ENCODE measurements at places on chromosomes 1 and 21. TPM values are rescaled to one million over a fixed set of nuclear protein-coding genes. Genes with fewer than 3 reads are reported as not detected.
A peak's percentile ranks its signal among the peaks of the same experiment; 100 is the strongest.

Gene OR13G1
- total RNA-seq: not detected

Gene FAM72B
- 32.1 TPM for total RNA-seq

Gene LAMC2
- not detected for total RNA-seq

Gene FCGR3A
- 0.36 TPM for total RNA-seq

Gene TDRD5
- total RNA-seq: not detected

Gene RIIAD1
- not detected for total RNA-seq

Gene PRAMEF6
- not detected for total RNA-seq

Gene KLF17
- not detected for total RNA-seq

DNA sequence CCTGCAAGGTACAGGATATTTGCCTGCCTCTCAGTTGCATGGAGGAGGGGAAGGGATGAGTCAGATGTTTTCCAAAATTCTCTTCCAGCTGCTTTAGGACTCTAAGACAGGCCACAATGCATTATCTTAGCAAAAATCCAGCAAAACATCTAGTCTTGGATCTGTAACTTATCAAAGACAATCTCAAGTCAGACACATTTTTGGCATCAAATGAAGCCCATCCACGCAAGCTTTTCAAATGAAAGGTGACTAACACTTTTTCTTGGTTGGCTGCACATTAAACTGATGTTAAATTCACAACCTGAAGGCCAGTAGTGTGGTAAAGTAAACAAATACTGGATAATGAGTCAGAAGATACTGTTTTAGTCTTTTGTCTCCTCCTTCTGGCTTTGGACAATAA lies 21.3 kb downstream of the FAM78B start:
- no peak overlapping the region for H3K27ac ChIP-seq
- peaks cover 2% of the 10 kb centered on the region for H3K27me3 ChIP-seq
- no peaks in the 10 kb centered on the region for H3K36me3 ChIP-seq
- no peak for DNase-seq

DNA sequence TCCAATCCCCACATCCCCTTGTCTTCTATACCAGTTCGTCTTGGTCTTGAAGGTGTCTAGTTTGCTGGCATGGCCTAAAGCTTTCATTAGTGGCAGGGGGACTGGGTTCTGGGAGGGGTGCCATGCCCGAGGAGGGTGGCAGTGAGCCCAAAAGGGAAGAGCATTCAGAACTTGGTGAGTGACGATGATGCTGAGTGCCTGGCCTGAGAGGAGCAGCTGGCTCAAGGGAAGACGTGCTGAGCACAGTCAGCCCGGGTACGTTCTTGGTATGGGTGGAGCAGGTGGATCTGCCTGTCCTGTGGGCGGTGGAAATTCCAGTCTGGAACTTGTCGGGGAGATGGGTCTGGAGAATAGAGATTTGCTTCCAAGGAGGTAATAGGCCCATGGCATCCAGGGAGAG lies 4.6 kb downstream of the FDPS start:
- no peak for DNase-seq
- no peak overlapping the region for H3K4me3 ChIP-seq
- H3K27ac ChIP-seq: no peak overlapping the region
- no peaks in the 10 kb centered on the region for H3K27me3 ChIP-seq
- H3K4me1 ChIP-seq: peaks cover 25% of the 10 kb centered on the region
- H3K36me3 ChIP-seq: peaks cover 59% of the 10 kb centered on the region

DNA sequence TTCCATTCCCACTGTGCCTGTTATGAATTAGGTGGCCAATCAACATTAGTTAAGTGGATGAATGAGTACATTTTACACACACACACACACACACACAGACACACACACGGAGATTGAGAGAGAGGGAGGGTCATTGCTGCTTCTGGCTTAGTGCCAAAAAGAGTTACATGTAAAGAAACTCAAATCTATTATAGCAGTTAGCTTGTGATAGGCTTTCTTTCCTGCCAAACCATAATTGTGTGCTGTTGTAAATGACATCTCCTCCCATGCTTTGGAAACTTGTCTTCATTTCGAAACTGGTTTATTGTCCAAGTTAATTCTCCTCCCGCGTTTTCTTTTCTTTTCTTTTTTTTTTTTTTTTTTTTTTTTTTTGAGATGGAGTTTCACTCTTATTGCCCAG lies 1.4 kb upstream of the MT1HL1 start:
- no peak overlapping the region for H3K27ac ChIP-seq
- no peaks in the 10 kb centered on the region for H3K4me1 ChIP-seq
- H3K36me3 ChIP-seq: no peaks in the 10 kb centered on the region
- no peak for DNase-seq

DNA sequence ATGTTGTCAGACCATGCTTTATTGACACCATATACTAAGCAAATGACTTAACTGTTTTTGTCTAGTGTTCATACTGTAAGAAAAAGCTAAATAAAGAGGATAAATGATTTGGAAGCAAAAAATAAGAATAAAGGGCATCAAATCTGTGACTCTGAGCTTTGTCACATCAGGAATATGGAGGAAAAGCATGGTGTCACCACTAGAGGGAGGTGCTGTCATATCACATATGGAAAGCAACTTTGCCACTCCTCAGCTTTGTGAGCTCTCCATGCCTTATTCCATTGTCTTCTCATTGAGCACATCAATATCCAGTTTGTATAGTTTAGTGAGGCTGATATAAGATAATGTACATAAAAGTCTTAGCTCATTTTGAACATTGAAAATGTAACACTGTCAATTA lies 20.8 kb upstream of the GBP1 start:
- no peaks in the 10 kb centered on the region for H3K36me3 ChIP-seq
- H3K4me3 ChIP-seq: no peak overlapping the region
- no peaks in the 10 kb centered on the region for H3K27me3 ChIP-seq
- peaks cover 7% of the 10 kb centered on the region for H3K4me1 ChIP-seq
- H3K27ac ChIP-seq: no peak overlapping the region
- peak; percentile 59 for DNase-seq

DNA sequence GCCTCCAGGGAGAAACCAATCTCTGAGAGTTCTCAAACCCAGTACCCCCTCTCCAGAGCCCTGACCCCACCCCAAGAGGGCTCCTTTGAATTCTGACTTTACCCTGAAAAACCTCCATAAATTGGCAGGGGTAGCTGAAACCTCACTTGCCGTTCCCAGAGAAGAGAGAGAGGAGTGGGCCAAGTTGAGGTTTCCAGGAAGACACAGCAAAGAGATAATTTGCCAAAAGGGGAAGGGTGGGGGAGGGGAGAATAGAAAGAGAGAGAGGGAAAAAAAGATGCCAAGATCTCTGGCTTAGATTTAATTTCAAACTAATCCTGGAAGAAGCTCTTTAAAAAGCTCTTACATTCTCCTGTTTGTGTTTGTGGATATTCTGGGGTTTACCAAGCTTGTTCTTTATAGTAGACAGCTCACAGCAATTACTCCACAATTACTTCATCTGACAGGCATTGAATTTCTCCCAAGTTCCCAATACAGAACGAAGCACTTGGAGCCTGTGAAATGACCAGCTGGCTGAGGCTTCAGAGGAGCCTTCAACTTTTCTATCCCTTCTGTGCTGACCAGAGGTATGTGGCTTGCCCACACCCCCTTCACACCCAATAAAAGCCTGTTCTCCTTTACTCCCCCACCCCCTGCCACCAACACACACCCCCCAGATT lies 1.1 kb upstream of the GRHL3 start:
- peaks cover 51% of the 10 kb centered on the region for H3K27me3 ChIP-seq
- no peaks in the 10 kb centered on the region for H3K36me3 ChIP-seq
- no peak for DNase-seq
- no peak overlapping the region for H3K27ac ChIP-seq
- no peak overlapping the region for H3K4me3 ChIP-seq

DNA sequence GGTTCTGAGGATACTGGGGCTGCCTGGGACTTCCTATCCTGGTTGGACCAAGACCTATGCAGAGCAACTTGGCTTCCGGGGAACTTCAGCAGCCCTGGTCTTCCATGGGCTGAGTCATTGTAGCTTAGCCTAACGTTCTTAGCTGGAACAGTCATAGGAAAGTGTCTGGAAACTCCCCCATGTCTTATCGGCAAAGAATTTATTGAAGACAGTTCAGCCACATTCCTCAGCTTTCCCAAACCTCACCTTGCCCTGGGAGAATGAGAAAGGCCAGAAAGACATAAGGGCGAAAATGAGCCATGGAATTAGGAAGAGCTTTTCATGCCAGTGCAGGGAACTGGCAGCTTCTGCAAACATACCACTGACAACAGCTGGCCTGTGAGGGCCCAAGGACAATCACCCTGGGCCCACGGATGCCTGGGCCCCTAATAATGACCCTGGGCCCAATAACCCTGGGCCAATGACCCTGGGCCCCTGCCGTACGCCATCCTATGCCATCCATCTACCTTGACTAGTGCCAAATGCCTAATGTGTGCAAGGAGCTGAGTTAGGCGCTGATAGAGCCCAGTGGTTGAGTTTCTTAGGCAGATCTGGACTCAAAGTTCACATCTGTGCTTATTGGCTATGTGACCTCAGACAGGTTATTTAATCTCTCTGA lies 114.4 kb upstream of the GADD45A start:
- H3K4me3 ChIP-seq: no peak overlapping the region
- no peak overlapping the region for H3K27ac ChIP-seq
- no peaks in the 10 kb centered on the region for H3K36me3 ChIP-seq
- no peaks in the 10 kb centered on the region for H3K4me1 ChIP-seq
- DNase-seq: no peak

GRCh38 chr1:145956781-145957442 lies 905 bp downstream of the LIX1L start:
- peaks cover 55% of the 10 kb centered on the region for H3K4me1 ChIP-seq
- peaks cover 32% of the 10 kb centered on the region for H3K36me3 ChIP-seq
- no peaks in the 10 kb centered on the region for H3K27me3 ChIP-seq
- H3K4me3 ChIP-seq: peak overlapping the region; percentile 83
- peak; percentile 19 for DNase-seq

DNA sequence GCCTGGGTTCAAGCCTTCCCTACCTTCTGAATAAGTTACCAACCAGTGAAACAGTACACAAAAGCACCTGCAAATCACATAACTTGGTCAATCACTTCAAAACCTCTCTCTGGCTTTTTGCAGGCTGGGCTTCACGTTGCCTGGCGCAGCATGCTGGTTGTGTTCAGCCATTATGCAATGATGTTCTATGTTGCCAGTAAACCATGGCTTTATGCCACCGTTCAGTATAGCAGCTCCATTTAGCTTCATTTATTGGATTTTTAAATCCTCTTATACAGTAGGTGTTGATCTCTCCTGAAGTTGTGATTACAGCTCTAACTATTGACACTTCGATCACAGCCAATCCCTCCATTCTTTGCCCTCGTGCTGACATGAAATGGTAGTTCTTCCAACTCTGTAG lies 233.6 kb upstream of the PTBP2 start:
- H3K4me1 ChIP-seq: no peaks in the 10 kb centered on the region
- H3K36me3 ChIP-seq: no peaks in the 10 kb centered on the region
- no peaks in the 10 kb centered on the region for H3K27me3 ChIP-seq
- H3K27ac ChIP-seq: no peak overlapping the region
- DNase-seq: no peak

DNA sequence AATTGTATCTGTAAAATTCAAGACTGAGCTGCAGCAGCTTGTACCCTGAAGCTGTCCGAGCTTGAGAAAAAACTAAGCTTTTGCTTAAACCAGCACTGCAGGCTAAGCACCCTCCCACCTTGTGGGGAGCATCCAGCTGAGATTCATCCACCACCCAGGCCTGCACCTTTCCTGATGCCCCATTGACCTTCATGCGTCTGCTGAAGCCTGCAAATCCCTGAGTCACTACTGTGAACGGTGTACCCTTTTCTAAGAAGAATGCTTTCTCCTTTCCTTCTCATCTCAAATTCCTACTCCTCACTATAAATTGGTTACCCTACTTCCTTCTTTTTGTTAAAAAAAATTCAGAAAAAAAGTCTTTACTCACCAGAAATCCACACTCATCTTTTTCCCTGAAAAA lies 90.9 kb upstream of the RGS18 start:
- no peaks in the 10 kb centered on the region for H3K4me1 ChIP-seq
- H3K27ac ChIP-seq: no peak overlapping the region
- DNase-seq: no peak
- no peak overlapping the region for H3K4me3 ChIP-seq
- no peaks in the 10 kb centered on the region for H3K27me3 ChIP-seq
- no peaks in the 10 kb centered on the region for H3K36me3 ChIP-seq

DNA sequence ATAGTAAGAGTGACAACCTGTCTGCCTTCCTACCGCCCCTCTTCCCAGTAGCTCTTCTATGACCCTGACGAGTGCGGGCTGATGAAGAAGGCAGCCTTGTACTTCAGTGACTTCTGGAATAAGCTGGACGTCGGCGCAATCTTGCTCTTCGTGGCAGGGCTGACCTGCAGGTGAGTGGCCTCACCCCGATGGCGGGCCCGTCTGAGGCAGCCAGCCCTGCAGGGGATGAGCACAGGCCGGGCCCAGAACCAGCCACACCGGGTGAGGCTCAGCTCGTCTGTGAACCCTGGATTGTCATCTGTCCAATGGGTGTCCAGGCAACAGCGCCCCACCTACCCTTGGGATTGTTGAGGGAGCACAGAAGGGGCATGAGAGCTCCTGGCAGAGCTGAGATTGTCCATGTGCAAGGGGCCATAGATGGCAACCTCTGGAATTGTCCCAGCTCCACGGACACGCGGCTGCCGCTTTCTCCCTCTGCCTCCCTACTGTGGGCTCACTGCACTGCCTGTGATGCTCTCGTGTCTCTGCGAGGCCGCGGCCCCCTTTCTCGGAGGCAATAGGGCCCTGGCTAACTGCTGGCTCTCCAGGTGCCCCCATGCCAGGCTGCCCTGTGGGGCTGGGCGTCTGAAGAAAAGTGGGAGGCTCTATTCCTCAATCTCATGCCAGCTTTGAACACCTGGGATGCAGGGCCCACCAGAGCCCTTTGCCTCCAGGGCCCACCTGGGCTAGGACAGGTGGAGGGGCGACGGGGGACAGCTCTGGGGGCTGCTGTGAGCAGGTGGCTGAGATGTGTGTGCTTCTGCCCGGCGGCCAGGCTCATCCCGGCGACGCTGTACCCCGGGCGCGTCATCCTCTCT lies 50.0 kb upstream of the LRRC3 start:
- H3K27me3 ChIP-seq: no peaks in the 10 kb centered on the region
- no peak overlapping the region for H3K4me3 ChIP-seq
- no peak overlapping the region for H3K27ac ChIP-seq
- peaks cover 7% of the 10 kb centered on the region for H3K4me1 ChIP-seq

- no peak overlapping the region for H3K27ac ChIP-seq
- H3K4me3 ChIP-seq: no peak overlapping the region
- DNase-seq: no peak
Measured at GRCh38 chr1:97159342-97159741, 437.8 kb downstream of the PTBP2 start.

- H3K27ac ChIP-seq: no peak overlapping the region
- H3K36me3 ChIP-seq: no peaks in the 10 kb centered on the region
- DNase-seq: no peak
- H3K4me1 ChIP-seq: no peaks in the 10 kb centered on the region
- peaks cover 4% of the 10 kb centered on the region for H3K27me3 ChIP-seq
- H3K4me3 ChIP-seq: no peak overlapping the region
Measured at GRCh38 chr1:184469396-184469795, 82.6 kb downstream of the C1orf21 start.

DNA sequence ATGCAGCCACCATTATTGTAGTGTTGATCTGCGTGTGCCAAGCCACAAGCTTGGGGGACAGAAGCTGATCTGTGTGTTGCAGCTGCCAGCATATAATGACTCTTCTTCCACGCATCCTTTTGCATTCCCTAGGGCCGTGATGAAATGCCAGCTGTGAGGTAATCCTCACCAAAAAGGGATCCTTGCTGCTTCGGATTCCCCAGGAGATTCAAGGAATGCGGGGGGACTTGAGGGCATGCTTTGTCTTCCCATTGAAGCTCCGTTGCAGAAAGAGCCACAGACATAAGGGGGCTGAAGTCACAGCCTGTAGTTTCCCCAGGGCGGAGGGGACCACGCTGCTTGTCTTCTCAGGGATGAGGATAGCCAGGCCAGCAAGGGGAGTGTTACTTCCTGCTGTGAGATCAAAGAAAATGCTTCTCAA lies 281.6 kb upstream of the FMN2 start:
- no peaks in the 10 kb centered on the region for H3K27me3 ChIP-seq
- H3K27ac ChIP-seq: no peak overlapping the region
- no peaks in the 10 kb centered on the region for H3K36me3 ChIP-seq
- DNase-seq: no peak

All from activated CD8-positive, alpha-beta T cell treated with anti-CD3 and anti-CD28 coated beads for 36 hours (primary cell).